ENCODE measurements at places on chromosomes 6 and 20. TPM values are rescaled to one million over a fixed set of nuclear protein-coding genes. Genes with fewer than 3 reads are reported as not detected.

DPPA5 gene
- polyA plus RNA-seq, result not detected

AGER gene
- polyA plus RNA-seq, result 0.32 TPM

PLCB4 gene
- polyA plus RNA-seq, result not detected

SCRT2 gene
- polyA plus RNA-seq, result not detected

CALHM6 gene
- polyA plus RNA-seq, result 687 TPM

SLC32A1 gene
- not detected for polyA plus RNA-seq

MROH8 gene
- 1.3 TPM for polyA plus RNA-seq

SCAND1 gene
- polyA plus RNA-seq, result 203 TPM

ATRN gene
- 6.8 TPM for polyA plus RNA-seq

LAMA5 gene
- 6.2 TPM for polyA plus RNA-seq

GHRH gene
- not detected for polyA plus RNA-seq

NKAPL gene
- 0.25 TPM for polyA plus RNA-seq

TULP4 gene
- 38.8 TPM for polyA plus RNA-seq

GRCh38 chr6:126102358-126102757 lies 116.0 kb downstream of the TRMT11 start:
- H3K4me3 ChIP-seq, result no peak overlapping the region
- peaks cover 5% of the 10 kb centered on the region for H3K4me1 ChIP-seq
- DNase-seq, result no peak
- no peaks in the 10 kb centered on the region for H3K27me3 ChIP-seq
- peaks cover 7% of the 10 kb centered on the region for H3K36me3 ChIP-seq

- H3K36me3 ChIP-seq, result no peaks in the 10 kb centered on the region
- no peak overlapping the region for H3K4me3 ChIP-seq
- no peaks in the 10 kb centered on the region for H3K27me3 ChIP-seq
- H3K27ac ChIP-seq, result no peak overlapping the region
- peaks cover 10% of the 10 kb centered on the region for H3K4me1 ChIP-seq
These were observed 66.8 kb downstream of the PPP1R3G start for GRCh38 chr6:5151955-5152401.

- no peak overlapping the region for H3K4me3 ChIP-seq
- peaks cover 48% of the 10 kb centered on the region for H3K4me1 ChIP-seq
- H3K27me3 ChIP-seq, result no peaks in the 10 kb centered on the region
- H3K27ac ChIP-seq, result peak overlapping the region; percentile 65
These were observed 234.1 kb downstream of the TMEM242 start for GRCh38 chr6:157089258-157089657.

DNA sequence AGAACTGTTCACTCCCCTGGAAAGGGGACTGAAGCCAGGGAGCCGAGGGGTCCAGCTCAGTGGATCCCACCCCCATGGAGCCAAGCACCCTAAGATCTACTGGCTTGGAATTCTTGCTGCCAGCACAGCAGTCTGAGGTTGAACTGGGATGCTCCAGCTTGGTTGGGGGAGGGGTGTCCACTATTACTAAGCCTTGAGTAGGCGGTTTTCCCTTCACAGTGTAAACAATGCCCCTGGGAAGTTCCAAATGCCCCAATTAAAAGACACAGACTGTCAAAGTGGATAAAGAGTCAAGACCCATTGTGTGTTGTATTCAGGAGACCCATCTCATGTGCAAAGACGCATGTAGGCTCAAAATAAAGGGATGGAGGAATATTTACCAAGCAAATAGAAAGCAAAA lies 150.2 kb downstream of the LPA start:
- H3K4me3 ChIP-seq, result no peak overlapping the region
- no peak for DNase-seq
- no peaks in the 10 kb centered on the region for H3K36me3 ChIP-seq
- peaks cover 48% of the 10 kb centered on the region for H3K27me3 ChIP-seq

- peak overlapping the region; percentile 58 for H3K4me3 ChIP-seq
- H3K4me1 ChIP-seq, result peaks cover 55% of the 10 kb centered on the region
- H3K27me3 ChIP-seq, result no peaks in the 10 kb centered on the region
- peaks cover 15% of the 10 kb centered on the region for H3K36me3 ChIP-seq
- peak overlapping the region; percentile 84 for H3K27ac ChIP-seq
These were observed 51.9 kb downstream of the IL22RA2 start for GRCh38 chr6:137121401-137121997.

GRCh38 chr6:159943968-159944598 lies 24.8 kb upstream of the IGF2R start:
- no peaks in the 10 kb centered on the region for H3K4me1 ChIP-seq
- peaks cover 18% of the 10 kb centered on the region for H3K27me3 ChIP-seq
- DNase-seq, result no peak
- no peak overlapping the region for H3K27ac ChIP-seq
- H3K4me3 ChIP-seq, result no peak overlapping the region
- peaks cover 12% of the 10 kb centered on the region for H3K36me3 ChIP-seq

- no peak for DNase-seq
- no peaks in the 10 kb centered on the region for H3K27me3 ChIP-seq
- no peaks in the 10 kb centered on the region for H3K36me3 ChIP-seq
- no peak overlapping the region for H3K4me3 ChIP-seq
These were observed 284.4 kb upstream of the CDH4 start for GRCh38 chr20:60967431-60968316.

DNA sequence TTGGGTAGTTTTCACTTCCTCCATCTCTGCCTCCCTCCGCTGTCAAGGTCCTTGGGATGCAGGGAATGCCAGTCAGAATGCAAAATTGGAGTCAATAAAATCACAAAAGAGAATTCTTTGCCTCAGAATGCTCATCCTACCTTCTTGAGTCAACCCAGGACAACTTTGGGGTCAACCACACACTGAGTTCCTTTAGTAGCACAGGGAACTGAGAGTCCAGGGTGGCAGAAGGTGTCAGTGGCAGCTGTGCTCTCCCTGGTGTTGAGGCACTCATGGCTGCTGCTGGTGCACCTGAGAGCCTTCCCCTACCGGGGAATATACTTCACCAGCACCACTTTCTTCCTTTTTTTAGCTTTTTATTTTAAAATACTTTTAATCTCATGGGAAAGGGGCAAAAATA lies 829 bp upstream of the NOTCH4 start:
- peaks cover 58% of the 10 kb centered on the region for H3K4me1 ChIP-seq
- H3K27ac ChIP-seq, result no peak overlapping the region
- DNase-seq, result peak; percentile 46
- H3K36me3 ChIP-seq, result no peaks in the 10 kb centered on the region

DNA sequence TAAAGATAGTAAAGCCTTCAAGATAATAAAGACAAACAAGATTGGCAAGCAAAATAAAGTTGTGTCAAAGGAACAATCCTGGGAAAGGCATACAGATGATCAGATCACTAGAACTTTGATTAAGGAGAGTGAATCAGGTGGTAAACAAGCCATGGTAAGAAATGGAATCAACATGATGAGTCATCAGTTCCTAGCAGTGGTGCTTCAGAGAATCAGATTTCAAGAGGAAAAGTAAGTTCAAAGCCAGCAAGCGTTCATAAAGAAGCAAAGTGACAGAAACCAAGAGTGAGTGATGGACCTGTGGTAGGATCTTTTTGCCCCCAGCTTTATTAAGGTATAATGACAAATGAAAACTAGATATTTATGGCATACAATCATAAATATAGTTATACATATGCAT lies 340.4 kb downstream of the TPBG start:
- no peak for DNase-seq
- H3K27me3 ChIP-seq, result no peaks in the 10 kb centered on the region
- no peak overlapping the region for H3K4me3 ChIP-seq
- no peaks in the 10 kb centered on the region for H3K36me3 ChIP-seq
- no peaks in the 10 kb centered on the region for H3K4me1 ChIP-seq

GRCh38 chr6:45633272-45633908 lies 255.7 kb upstream of the SUPT3H start:
- H3K4me1 ChIP-seq, result no peaks in the 10 kb centered on the region
- no peak for DNase-seq
- H3K4me3 ChIP-seq, result no peak overlapping the region
- no peaks in the 10 kb centered on the region for H3K36me3 ChIP-seq
- no peak overlapping the region for H3K27ac ChIP-seq
- no peaks in the 10 kb centered on the region for H3K27me3 ChIP-seq

GRCh38 chr6:144722154-144722737 lies 437.1 kb downstream of the UTRN start:
- H3K36me3 ChIP-seq, result peaks cover 32% of the 10 kb centered on the region
- peaks cover 6% of the 10 kb centered on the region for H3K4me1 ChIP-seq
- no peaks in the 10 kb centered on the region for H3K27me3 ChIP-seq
- no peak overlapping the region for H3K27ac ChIP-seq
- no peak overlapping the region for H3K4me3 ChIP-seq

GRCh38 chr20:7199861-7200260 lies 432.4 kb downstream of the BMP2 start:
- H3K27me3 ChIP-seq, result no peaks in the 10 kb centered on the region
- H3K4me1 ChIP-seq, result no peaks in the 10 kb centered on the region
- H3K36me3 ChIP-seq, result no peaks in the 10 kb centered on the region
- H3K4me3 ChIP-seq, result no peak overlapping the region

DNA sequence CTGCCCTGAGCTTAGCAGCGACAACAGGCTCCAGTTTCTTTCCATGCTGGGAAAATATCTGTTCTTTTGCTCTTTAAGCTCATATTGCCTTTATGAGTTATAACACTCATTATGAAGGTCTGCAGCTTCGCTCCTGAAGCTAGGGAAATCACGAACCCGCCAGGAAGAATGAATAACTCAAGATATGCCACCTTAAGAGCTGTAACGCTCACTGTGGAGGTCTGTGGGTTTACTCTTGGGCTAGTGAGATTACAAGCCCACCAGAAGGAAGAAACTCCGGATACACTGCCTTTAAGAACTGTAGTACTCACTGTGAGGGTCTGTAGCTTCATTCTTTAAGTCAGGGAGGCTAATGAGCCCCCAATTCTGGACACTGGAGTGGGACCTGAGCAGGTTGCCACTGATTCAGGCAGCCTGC lies 3.0 kb upstream of the SSR1 start:
- H3K4me3 ChIP-seq, result no peak overlapping the region
- no peaks in the 10 kb centered on the region for H3K36me3 ChIP-seq
- peaks cover 10% of the 10 kb centered on the region for H3K4me1 ChIP-seq
- no peak overlapping the region for H3K27ac ChIP-seq
- H3K27me3 ChIP-seq, result no peaks in the 10 kb centered on the region

DNA sequence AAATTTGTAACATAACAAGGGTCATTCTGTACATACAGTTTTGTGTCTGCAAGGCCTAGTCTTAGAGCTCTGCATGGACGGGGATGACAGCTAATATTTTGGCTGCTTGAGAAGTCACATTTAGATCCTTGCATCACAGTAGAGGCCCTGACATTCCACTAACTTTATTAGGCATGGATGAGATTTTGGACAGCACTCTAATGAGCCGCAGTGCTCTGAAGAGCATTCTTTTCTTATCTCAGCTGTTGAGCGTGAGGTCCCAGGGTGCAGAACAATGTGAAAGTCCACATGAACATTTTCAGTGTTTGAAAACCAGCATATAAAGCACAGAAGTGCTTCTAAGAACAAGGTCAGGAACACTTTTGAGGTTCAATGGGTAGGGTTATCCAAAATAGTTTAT lies 58.9 kb downstream of the IPCEF1 start:
- H3K4me3 ChIP-seq, result no peak overlapping the region
- no peaks in the 10 kb centered on the region for H3K36me3 ChIP-seq
- H3K4me1 ChIP-seq, result peaks cover 6% of the 10 kb centered on the region
- H3K27ac ChIP-seq, result no peak overlapping the region
- no peak for DNase-seq
- peaks cover 7% of the 10 kb centered on the region for H3K27me3 ChIP-seq

DNA sequence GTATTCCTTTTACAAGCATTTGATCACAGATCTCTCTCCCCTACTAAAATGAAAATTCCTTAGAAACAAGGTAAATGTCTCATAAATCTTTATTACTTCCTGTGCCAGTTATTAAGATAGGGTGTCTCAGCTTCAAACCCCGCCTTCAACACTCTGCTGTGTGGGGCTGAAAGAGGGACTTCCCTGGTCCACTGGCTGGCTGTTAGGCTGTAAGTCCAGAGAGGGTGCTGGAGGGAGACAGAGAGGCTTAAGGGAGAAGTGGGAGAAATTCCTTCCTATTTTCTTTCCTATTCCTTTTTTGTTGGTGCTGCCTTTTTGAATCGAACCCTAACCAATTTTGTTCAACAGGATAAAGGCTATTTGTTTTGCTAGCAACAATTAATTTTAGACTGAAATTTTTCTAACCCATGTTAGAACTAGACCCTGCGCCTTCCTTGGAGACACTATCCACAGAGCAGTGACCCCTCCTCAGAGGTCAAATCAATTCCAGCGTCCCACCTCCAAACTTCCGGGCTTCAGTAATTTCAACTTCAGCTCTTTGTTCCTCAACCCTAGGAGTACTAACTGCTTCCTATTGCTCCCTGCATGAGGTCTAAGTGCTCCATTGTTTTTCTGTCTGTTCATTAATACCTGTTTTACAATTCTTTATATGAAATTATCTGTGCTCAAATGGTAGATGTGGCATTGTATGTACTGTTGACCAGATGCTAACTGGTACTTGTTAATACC lies 207.5 kb upstream of the OPRM1 start:
- DNase-seq, result no peak
- no peaks in the 10 kb centered on the region for H3K27me3 ChIP-seq
- no peaks in the 10 kb centered on the region for H3K36me3 ChIP-seq
- H3K4me3 ChIP-seq, result no peak overlapping the region
- no peak overlapping the region for H3K27ac ChIP-seq
- H3K4me1 ChIP-seq, result no peaks in the 10 kb centered on the region

- H3K36me3 ChIP-seq, result no peaks in the 10 kb centered on the region
- no peak for DNase-seq
- H3K4me3 ChIP-seq, result no peak overlapping the region
- H3K27ac ChIP-seq, result no peak overlapping the region
- no peaks in the 10 kb centered on the region for H3K4me1 ChIP-seq
- no peaks in the 10 kb centered on the region for H3K27me3 ChIP-seq
These were observed 272.6 kb upstream of the CITED2 start for GRCh38 chr6:139647016-139647415.
